Mesenchymal stem cell (in vitro differentiated cells and primary cell): ENCODE measurements at places on chromosomes 7 and 10.

DNA sequence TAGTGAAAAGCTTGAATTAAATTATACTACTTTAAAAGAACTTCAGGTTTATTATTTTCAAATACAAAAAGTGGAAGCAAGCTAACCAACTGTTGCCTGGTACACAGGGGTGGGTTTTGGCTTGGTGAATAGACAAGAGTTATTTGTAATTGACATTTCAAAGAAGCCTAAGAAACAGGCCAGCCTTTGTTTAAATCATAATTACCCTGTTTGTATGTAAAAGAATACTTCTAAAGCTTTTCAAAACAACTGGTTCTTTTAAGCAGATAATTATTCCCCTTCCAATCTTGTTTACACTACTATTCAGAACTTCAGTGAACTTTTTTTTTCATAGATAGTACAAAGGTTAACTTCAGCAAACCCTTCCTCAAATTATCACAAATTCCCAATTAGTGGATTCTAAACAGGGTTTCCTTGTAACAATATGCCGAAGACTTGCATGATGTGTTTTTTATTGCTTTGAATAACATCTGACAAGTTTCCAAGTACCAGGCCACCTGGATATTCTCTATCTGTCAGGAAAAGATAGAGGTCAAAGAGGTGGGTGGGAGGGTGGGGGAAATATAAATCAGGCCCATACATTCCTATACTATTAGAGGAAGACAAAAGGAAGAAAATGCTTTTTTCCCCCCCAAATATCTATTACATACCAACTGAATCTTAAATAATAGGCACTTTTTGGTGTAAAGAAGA is 20.4 kb downstream of the SSMEM1 start:
- DNase-seq: no peak

- DNase-seq: no peak
Measured at GRCh38 chr10:43043773-43044447, 33.0 kb upstream of the RET start.

DNA sequence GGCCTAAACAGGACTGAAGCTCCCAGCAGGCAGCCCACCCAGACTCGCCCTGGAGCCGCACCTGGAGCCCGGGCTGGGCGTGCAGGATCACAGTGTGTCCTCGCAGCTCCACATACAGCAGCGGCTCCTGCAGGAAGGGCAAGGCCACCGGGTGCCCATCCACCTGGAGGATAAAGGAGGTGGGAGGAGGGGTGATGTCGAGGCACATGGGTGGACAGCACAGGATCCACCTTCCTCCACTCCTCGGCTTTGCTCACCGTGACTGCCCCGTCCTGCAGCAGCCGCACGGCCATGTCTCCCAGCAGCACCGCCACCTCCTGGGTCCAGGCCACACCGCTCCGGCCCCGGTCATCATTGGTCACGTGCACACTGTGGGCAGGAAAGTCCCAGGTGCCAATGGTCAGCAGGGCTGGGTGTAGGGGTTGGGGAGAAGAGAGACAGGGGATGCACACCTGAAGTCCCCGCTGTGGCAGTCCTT is 16.8 kb downstream of the ATP6V1F start:
- DNase-seq: no peak

DNA sequence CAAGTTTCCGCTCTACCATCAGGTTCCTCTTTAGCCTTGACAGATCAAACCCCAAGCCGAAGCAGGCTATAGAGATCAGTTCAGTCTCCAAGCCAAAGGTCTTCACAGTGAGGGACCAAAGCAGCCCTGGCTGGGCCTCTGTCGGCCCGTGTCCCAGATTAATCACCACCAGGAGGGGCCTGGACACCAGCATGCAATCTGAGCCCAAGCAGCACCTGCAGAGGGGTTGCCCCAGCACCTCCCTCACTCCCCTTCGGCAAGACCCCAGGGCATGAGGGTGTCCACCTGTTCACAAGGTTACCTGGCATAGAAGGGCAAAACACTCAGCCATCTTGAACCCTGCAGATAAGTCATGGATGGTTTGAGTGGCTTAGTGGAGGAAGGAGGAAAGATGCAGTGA is 36.0 kb downstream of the FBXW4 start:
- no peak for DNase-seq

GRCh38 chr7:43485580-43485979 is 97.3 kb upstream of the STK17A start:
- no peak for DNase-seq

DNA sequence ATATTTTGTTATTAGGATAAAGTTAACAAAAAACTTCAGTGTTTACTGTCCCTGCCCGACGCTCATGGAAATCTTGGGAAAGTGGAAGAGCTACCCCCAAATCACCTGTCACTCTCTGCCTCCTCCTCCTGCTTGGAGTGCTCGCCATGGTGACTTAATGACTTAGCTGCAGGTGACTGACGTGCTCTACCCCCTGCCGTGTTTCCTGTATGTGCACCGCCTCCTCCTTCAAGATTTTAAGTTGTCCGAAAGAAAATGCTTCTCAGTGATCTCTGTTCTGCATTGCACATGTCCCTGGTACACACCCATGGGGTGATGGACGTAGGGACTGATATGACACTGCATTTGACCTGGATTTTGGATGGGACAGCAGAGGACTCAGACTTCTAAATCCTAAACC is 338.8 kb upstream of the SHH start:
- no peak for DNase-seq

DNA sequence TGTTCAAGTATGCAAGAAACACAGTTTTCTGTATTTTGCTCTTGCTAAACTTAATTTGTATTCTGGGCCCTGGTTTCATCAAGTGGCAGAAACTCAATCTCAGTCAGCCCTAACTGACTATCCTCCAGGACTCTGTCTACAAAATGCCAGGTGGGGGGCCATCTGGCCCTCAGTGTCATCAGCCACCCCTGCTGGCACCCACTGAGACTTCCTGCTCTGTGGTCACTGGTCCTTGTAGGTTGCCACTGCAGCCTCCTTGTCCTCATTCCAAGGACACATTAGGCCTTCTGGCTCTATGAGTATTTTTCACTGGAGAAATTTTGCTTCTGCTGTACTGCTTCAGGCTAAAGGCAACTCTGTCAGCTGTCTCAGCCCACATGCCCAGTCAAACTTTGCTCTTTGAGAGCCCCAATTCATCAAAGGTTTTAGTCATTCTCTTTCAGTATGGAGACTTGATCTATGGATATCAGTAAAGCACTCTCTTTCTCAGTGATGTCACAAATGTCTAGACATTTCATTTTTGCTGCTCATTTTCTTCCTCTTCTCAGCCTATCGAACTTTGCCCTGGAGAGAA is 163.6 kb downstream of the KCND2 start:
- DNase-seq: no peak

- no peak for DNase-seq
Measured at GRCh38 chr10:23610626-23611307, 171.9 kb downstream of the OTUD1 start.

GRCh38 chr10:52276986-52277385 is 37.1 kb upstream of the DKK1 start:
- no peak for DNase-seq

- DNase-seq: no peak
Measured at GRCh38 chr7:46725838-46726237, 804.8 kb upstream of the IGFBP3 start.

DNA sequence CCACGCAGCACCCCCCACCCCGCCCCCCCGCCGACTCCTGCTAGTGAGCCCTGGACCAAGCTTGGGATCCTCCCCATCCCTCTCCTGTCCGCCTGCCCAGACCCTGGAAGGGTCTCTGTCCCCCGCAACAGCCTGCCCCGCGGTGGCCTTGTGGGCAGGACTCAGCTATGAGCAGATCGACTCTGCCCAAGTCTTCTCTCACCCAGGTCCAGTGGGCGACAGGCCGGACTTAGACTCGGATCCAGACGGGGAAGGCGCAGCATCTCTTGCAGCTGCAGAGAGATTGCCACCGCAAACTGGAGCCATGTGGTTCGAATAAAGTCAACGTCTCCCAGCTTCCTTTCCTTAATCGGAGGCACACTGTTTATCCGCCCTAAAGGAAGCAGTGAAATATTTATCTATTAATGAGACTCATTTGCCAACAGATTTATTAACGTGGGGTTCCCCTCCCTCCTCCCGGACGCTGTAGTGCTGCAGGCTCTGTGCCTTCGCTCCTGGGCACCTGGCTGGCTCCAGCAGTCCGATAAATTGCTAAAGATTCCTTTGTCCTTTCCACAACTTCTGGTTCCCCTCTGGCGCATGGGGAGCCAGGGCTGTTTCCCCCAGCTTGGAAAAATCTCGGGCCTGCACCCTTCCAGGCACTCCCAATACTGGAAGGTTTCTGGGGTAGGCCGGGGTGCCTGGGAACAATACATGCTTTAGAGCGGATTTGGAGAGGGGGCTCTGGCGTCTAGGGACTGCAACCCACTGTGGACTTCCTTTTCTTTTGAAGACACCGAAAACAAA is 634 bp upstream of the HOXA7 start:
- no peak for DNase-seq

DNA sequence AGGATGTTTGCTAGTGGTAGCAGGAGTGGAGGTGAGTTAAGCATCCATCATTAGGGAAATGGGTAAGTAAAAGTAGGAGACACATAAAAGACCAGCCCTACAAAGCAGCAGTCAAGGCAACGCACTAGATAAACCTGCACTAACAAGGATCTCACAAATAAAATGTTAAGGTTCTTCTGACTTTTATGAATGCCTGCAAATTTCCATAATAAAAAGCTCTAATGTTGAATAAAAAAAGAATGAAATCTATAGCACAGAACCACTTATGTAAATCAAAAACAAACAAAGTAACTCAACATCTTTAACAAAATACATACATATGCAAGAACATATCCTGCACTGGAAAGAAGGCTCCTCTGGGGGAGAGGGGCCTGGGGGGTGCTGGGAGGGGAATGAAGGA is 4.6 kb downstream of the SGMS1 start:
- DNase-seq: no peak

DNA sequence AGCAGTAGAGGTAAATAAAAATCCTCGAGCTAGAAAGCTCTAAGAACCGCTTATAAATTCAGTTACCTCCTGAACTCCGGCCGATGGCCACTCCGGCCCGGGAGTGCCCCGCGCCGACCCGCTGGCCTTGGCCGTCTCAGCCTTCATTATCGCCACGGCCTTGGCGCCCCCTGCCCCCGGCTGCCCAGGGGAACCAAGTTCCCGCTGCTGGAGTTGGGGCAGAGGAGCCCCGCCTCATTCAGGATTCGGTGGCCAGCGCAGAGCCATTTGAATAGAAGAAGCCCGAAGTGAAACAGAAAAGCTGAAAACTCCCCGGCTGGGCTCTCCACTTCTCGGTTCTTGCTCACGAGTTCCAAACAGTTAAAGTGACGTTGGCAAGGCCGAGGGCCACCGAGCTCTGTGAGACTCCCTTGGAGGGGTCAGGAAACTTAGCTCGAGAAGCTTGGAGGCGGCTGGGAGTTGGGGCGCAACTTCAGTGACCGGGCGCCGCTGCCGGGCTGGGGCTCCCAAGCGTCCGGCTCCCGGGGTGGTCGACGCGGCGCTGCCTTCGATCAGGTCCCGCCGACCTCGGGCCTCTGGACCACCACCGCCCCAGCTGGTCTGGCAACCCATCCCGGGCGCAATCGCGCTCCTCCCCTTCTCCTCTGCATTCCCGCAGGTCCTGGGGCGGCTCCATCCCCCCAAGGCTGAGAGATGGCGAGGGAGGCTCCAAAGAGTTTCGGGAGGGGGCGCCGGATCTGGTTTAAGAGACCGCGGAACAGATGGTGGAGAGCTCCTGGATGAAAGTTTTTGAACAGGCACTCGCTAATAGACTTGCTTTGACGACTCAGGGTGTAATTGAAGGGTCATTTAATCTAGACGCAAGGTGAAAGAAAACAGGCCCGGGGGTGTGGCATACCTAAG is 5.8 kb upstream of the FEZF1 start:
- DNase-seq: peak; percentile 57

DNA sequence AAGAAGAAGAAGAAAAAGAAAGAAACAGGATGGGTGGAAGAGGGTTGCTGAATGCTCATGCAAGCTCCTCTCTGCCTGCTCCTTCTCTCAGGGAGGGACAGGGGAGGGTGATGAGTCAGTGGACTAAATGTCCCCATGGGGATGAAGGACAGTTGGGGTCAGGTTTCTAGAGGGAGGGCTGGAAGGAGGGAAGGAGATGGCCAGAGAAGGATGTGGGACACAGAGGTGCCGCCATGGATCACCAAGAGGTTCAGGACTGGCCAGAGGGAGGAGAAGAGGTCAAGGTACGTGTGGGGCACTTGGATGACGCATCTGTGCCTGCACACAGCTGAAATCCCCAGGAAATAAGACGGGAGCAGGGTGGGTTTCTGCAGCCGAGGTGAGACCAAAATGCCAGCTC is 88.9 kb upstream of the GTF2I start:
- peak; percentile 38 for DNase-seq

DNA sequence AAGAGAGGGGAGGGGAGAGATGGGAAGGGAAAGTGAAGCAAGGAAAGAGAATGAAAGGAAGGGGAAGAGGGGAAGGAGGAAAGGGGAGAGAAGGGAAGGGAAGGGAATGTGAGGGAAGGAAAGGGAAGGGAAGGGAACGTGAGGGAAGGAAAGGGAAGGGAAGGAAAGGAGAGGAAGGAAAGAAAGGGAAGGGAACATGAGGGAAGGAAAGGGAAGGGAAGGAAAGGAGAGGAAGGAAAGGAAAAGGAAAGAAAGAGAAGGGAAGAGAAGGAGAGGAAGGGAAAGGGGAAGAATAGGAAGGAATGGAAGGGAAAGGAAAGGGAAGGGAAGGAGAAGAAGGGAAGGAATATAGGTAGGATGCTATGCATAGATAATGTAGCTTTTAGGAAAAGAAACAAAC is 139.7 kb upstream of the PTER start:
- DNase-seq: no peak

GRCh38 chr10:60270426-60270825 is 119.2 kb downstream of the ANK3 start:
- DNase-seq: peak; percentile 33

DNA sequence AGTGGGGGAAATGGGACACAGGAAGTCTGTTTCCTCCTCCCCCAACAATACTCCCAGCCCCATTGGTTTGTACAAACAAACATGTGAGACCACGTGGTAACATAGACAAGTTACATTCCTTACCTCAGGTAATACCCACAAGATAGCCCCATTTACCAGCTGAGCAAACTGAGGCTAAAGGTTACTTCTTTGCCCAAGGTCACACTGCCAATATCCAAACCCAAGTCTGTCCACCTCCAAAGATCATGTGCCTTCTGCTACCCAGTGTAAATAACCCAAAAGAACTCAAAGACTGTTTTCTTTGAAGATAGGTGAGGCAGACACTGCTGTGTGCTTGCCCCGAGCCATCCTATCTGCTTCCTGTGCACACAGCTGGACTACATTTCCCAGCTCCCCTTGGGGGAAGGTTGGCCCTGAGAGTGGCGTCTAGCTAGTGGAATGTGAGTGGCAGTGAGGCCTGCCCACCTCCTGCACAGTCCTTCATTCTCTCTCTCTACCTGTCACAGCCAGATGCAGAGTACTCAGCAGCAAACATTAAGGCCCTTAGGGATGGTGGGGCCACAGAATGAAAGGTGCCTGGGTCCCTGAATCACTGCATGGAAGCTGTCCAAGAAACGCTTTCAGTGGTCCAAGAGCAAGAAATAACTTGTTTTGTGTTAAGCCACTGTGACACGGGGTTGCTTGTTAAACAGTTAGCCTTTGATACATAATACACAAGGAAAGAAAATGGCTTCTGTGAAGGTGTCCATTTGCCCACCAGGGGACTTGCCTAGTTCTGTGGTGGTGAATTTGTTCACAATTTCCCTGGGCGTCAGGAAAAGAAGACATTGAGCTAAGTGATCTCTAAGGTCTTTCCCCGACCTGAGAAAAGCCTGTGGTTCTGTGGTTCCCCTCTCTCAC is 257.7 kb upstream of the NFE2L3 start:
- no peak for DNase-seq
